ENCODE measurements at places on chromosomes 5 and 9. TPM values are rescaled to one million over a fixed set of nuclear protein-coding genes. Genes with fewer than 3 reads are reported as not detected.

- no peak for DNase-seq
Measured at GRCh38 chr5:169781420-169782345, 144.6 kb downstream of the DOCK2 start.

The AJM1 gene
- 2.6 TPM for total RNA-seq

DNA sequence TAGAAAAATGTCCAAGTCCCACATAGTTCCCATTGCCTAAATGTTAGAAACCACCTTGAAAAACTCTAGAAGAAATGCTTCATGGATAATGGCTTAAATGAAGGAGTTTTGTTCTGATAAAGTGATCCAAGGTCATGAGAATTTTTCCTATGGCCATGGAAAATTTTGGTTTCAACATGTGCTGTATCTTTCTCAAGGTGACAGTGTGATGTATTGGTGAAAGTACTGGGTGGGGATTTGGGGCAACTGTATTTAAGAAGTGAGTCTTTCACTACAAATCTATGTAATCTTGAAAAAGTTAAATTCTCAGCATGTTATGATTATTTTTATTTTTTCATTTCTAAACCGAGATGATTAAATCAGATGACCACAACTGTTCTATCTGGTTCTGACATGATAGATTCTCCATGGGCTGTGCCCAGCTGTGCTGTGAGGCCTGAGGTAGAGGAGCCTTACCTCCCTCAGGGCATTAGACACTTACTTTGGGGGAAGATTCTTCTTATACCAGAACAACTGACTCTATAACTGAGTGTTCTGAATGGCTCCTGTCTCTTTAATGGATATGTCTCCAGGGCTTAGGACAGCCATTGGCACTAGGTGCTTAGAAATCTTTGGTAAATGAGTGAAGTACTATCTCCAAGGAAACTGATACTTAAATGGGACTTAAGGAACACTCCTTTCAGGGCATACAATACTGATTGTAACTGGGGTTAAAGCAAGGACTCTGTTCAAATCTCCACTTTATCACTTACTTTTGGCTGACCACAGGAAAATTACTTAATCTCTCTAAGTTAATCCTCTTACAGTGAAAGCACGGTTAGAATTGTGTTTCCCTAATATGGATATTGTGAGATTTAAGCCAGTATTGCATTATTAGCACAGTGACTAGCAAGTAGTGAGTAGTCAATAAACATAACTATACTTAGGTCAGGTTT lies 397.4 kb upstream of the MEF2C start:
- no peak for DNase-seq

DNA sequence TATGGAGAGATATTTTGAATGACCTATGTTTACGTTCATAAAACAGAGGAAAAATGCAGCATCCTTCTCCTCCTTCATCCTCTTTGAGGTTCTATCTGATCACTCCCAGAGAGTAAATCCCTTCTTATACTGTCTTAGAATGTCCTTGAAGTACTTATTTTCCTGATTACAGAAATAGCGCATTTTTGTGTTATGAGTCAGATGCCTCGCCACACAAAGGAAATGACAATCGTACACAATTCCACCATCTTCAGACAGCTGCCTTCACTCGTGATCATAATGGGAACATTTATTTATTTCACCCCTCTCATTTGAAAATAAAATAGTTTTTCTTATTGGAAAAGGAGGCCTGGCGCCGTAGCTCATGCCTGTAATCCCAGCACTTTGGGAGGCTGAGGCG lies 2.4 kb upstream of the GLT6D1 start:
- DNase-seq, result no peak
